ENCODE measurements at places on chromosomes 2 and 18. TPM values are rescaled to one million over a fixed set of nuclear protein-coding genes. Genes with fewer than 3 reads are reported as not detected.

Gene CDK15
- total RNA-seq = not detected

Gene ZNF385B
- not detected for total RNA-seq

Gene CNDP2
- 68.5 TPM for total RNA-seq

Gene LYPD6
- total RNA-seq = 7.5 TPM

Gene SF3B6
- 111 TPM for total RNA-seq

Gene ATP8B1
- total RNA-seq = 10.5 TPM

Gene SLC5A7
- total RNA-seq = not detected

Gene UGT1A8
- total RNA-seq = not detected

Gene PLB1
- 0.22 TPM for total RNA-seq

Gene ARHGAP15
- total RNA-seq = not detected

Gene FBXO41
- total RNA-seq = 0.22 TPM

Gene SP9
- total RNA-seq = not detected

Gene SERPINB13
- not detected for total RNA-seq
